ENCODE measurements at places on chromosomes 1 and 21.

- no peak for DNase-seq
These were observed 88.3 kb upstream of the SGIP1 start for GRCh38 chr1:66445492-66446181.

DNA sequence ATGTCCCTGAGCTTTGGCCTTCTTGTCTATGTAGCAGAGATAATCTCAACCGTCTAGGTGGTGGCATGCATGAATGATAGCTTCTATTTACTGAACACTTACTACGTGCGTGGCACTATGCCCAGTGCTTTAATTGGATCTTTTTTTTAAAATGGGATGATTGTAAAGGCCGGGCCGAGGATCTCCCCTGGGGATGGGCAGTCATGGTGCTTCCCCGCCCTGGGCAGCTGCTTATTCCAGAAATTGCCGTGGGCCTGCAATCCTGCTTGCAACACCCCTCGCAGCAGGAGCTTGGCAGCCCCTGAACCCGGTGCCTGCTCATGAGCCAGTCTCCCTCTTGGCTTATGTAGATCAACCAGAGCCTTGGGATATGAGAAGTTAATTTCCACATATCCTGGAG, 360.7 kb downstream of the CAMTA1 start:
- DNase-seq, result no peak

DNA sequence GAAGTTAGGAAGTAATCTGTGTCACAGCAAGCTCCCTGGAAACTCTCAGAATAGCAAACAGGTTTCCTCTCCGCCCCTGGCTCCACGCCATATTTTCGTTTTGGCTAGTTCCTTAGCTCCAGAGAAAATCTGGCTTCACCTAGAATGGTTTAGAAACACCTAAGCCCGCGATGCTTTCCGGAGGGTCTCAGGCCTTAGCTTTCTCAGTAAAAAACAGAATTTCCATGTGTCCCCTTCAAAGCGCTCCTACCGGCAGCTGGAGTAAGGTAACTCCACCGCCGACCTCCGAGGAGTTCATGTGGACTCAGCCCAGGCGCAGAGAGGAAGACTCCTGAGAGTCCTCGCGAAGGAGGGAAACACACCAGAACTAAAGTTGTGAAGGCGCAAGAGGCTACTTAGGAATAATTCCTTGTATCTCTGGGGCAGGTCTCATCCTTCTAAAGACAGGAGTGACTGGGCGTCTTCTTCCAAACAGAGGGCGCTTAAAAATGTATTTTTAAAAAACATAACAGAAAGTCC, 406 bp downstream of the KIAA0040 start:
- no peak for DNase-seq

GRCh38 chr1:187956975-187957374, 1128.2 kb downstream of the PLA2G4A start:
- DNase-seq, result no peak

GRCh38 chr1:156652131-156652991, 10.4 kb downstream of the BCAN start:
- no peak for DNase-seq

DNA sequence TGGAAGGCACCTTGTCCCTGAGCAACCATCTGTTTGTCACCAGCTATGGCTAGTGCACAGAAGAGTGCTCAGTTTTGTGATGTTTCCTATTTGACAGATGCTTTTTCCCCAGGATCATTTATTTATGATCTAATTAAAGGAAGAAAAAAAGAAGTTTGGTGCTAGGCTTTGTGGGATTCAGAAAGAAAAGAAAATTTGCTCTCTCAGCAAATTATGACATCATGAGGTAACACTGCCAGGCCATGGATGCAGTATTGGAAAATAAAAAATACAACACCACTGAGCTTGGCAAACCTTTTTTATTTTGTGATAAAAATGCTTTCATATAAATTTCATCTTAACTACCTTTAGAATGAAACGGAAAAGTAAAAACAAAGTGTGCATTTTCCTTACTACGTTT, 15.5 kb upstream of the ADAM30 start:
- no peak for DNase-seq

DNA sequence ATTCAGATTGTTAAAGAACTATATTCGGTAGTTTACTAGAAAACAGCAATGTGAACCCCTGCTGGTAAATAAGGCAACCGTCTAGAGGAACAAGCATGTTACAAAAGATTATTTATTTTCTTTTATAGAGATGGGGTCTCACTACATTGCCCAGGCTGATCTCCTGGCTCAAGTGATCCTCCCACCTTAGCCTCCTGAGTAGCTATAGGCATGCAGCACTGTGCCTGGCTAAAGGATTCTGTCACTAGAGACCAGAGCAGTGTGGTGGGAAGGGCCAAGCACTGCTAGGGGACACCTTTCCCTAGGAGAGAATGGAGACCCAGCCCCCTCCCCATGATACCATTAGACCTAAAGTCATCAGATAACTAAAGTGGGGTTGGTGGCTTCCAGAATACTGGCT, 28.9 kb downstream of the SLC27A3 start:
- DNase-seq, result no peak

GRCh38 chr1:66140072-66140471, 347.4 kb downstream of the PDE4B start:
- DNase-seq, result no peak

DNA sequence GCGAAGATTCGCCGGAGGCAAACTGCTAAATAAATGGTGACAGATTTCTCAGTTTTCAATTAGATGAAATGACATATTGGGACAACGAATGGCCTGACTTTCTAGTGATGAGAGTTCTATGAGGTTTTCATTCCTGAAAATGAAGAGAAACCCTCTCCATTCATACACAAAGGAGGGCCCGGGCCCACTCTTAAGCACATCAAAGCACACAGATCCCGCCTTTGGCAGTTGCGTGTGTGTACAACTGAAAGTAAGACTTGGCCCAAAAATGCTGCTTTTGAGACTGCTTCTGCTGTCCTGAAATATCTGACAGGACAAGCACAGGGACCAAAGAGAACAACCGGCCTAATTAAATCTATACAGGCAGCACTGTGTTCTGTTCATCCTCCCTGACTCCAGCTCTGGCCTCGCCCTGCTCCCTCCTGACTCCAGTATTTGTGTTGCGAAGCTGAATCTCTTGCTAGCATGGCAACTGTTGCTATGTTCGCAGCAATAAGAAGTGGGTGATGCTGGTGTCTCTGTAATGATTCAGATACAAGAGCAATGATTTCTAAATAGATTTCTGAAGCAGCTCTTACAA, 7.4 kb downstream of the LRRC53 start:
- DNase-seq, result no peak

DNA sequence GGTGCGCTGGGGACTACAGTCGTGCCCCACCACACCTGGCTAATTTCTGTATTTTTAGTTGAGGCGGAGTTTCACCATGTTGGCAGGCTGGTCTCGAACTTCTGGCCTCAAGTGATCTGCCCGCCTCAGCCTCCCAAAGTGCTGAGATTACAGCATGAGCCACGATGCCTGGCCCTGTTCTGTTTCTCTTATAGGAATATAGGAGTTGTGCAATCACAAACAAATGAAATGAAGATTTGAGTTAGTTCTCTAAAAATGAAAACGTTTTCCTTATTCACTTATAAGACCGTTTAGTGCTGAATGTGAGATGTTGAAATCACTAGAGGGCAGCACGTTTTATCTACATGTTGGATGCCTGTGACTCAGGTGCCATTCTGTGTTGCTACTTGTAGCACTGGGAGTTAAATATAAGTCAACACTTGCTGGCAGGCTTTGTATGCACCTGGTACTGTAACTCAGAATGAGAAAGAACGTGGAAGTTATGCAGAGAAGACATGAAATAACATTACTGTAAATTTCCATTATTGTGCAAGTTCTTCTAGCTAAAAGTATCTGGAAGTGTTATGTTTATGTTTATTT, 45.8 kb downstream of the MIGA1 start:
- peak; percentile 2 for DNase-seq

DNA sequence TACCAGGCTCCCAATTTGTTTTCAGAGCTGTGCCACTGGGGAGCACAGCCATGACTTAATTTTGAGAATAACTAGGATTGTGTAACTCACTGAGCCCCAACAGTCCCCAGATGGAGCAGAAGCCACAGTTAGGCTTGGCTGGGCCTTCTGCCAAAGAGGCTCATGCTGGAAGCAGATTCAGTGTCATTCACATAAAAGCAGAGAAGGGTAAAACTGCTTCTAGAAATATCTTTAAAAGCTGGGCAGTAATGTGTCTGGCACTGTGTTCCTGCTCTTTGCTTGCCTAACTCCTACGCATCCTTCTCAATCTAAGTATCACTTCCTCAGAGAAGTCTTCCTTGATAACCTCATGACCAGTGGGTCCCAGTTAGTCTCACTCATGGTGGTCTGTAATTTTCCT, 20.3 kb downstream of the STK40 start:
- DNase-seq, result peak; percentile 58

DNA sequence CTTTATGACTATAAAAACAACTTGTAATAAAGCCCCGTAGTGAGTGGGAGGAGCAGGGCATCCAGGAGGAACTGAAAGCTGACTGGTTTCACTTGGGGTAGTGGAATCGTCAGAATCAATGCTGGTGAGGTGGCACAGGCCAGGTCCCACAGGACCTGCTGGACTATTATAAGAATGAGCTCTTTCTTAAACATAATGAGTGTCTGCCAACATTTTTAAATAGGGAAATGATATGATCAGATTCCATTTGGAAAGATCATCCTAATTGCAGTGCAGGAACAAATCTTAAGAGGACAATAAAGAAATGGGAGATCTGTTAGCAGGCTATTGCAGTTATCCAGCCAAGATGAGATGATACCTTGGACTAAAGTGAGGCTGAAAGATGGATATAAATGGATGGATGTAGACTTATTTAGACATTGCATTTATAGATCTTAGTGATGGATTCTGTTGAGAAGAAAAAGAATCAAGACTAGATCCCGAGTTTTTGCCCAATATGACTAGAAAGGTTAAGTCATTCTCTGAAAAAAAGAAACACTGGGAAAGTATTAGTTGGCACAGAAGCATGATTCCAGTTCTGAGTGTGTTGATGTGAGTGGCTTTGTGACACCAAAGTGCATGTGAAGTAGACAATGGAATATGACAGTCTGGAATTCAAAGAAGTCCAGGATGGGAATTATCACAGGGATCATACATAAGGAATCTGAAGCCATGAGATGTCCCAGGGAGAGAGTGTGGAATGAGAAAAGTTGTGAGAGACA, 153.3 kb upstream of the SGIP1 start:
- DNase-seq, result no peak

DNA sequence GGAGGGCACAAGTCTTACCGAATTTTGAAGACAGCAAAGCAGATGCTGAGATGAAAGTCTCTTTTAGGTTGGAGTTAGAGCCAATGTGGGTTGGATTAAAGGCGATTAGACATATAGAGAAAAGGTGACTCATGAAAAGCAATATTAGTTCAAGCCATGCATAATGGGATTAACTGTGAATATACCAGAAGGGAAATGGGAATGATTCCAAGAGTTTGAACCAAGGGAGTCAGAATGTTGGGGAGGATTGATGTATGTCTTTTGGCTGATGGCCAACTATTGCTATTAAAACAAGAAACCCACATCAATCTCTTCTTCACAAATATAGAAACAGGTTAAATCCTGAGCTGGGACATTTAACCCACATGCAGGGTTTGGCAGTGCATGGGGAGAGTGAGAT, 1.2 kb downstream of the HMGCS2 start:
- no peak for DNase-seq

DNA sequence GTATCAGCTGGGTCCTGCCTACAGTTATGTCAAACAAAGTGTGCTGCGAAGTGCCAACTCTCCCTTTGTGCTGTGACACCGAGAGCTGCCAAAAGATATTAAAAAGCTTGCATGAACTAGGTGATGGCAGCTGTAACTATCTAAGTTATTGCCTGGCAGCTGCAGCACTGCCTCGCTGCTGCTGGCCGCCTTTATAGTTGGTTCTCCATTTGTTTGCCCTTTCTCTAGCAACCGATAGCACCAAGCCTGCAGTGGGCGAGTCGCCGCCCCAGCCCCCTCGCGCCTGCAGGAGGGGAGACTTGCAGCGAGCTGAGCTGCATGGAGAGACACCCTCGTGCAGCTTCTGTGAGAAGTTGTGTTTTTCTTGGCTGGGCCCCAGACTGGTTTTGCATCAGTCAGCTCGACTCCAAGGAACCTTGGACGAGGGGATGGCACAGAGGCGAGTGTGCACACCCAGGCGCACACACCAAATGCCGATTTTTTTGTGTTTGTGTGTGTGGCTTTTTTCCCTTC, 330.6 kb downstream of the RPS6KC1 start:
- DNase-seq, result no peak

DNA sequence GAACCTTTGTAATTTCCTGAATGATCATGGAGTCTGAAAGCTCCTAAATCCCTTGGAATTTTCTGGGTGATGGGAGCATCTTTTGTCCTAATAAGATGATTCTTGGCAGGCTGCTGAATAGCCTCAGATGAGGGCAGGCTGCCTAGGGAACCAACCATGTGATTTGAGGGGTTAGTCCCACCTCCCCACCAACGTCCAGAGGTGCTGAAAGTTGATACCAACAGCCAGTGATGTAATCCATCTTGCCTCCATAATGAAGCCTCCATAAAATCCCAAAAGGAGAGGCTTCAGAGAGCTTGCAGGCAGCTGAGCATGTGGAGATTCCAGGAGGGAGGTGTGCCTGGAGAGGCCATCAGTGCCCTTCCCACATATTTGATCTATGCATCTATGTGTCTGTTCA, 43.7 kb downstream of the GTF2B start:
- no peak for DNase-seq

Measured in DMS 273 treated with DMSO at 0.1 percent for 48 hours (cell line).